ENCODE measurements at places on chromosomes 6 and 20.

GRCh38 chr20:60764328-60764727 is 487.7 kb upstream of the CDH4 start:
- no peak for DNase-seq

- DNase-seq: no peak
Observed at GRCh38 chr6:163570579-163571231, 156.2 kb downstream of the QKI start.

GRCh38 chr6:166556863-166557322 is 29.6 kb downstream of the RAMACL start:
- DNase-seq: peak; percentile 64

- no peak for DNase-seq
Observed at GRCh38 chr20:50312682-50313521, 122.3 kb downstream of the CEBPB start.

GRCh38 chr6:158909938-158910337 is 90.1 kb downstream of the RSPH3 start:
- no peak for DNase-seq

- DNase-seq: no peak
Observed at GRCh38 chr20:53138454-53139262, 166.5 kb downstream of the TSHZ2 start.

GRCh38 chr6:169566319-169566718 is 135.5 kb downstream of the WDR27 start:
- no peak for DNase-seq

GRCh38 chr6:168071620-168072019 is 7.4 kb downstream of the FRMD1 start:
- no peak for DNase-seq

DNA sequence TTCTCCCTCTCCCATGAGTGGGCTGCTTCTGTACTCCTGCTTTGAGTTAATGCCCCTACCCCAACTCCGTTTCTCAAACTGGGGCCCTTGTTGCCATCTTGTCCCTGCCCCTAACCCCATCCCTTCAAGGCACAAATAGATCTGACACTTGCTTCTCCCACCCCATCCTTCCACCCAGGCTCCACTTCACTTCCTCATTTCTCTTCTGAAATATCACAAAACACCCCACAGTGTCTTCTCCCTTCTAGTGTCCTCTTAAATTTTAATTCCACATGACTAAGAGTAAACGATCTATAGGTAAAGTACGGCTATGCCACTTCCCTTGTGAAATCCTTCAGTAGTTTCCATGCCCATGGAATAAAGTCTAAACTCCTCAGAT is 571.6 kb upstream of the NOX3 start:
- no peak for DNase-seq

GRCh38 chr6:148770408-148771211 is 23.8 kb downstream of the UST start:
- DNase-seq: no peak

DNA sequence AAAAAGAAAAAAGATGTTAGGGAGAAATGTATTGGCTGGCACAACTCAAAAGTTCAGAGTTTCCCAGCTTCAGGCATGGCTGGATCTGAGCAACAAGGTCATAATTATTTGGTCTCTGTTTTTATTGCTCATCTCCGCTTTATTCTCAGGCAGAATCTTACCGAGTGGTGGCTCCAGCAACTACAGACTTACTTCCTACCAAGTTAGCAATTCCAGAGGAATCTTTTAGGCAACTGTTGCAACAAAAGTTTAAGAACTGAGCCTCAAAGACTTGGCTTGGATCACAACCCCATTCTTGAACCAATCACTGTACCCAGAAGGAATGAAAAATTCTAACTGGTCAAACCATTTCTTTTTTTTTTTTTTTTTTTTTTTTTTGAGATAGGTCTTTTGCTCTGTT is 35.5 kb upstream of the NCOA3 start:
- DNase-seq: no peak

GRCh38 chr20:14522595-14522994 is 185.2 kb upstream of the FLRT3 start:
- DNase-seq: no peak

DNA sequence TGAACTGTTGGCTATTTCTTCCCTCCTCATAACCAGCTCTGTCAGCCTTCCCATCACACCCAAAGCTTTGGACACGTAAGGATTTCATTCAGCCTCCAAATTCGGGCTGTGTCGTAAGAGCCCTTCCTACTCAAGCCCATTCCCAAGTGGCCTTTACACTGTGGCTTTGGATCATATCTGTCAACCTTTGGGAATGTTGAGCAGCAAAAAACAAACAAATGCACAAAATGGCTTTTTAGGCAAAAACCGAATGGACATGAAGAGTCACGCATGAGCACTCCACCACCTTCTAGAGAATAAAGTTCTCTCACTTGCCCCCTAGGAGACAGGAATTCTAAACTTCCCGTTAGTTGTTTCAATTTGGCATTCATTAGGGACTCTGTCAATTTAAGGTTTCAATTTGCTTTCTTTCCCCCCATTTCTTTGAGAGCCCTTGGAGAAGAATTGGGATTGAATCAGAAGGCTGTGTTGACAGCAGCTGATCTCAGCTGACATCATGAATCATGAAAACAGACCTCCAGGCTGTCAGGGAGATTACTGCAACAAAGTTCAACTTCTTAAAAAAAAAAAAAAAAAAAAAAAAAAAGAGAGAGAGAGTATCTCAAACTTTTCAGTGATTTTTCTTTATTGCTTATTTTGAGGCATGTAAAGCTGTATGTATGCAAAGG is 110.3 kb downstream of the BCAS1 start:
- DNase-seq: no peak

- no peak for DNase-seq
Observed at GRCh38 chr6:156396068-156396771, 381.0 kb upstream of the ARID1B start.

DNA sequence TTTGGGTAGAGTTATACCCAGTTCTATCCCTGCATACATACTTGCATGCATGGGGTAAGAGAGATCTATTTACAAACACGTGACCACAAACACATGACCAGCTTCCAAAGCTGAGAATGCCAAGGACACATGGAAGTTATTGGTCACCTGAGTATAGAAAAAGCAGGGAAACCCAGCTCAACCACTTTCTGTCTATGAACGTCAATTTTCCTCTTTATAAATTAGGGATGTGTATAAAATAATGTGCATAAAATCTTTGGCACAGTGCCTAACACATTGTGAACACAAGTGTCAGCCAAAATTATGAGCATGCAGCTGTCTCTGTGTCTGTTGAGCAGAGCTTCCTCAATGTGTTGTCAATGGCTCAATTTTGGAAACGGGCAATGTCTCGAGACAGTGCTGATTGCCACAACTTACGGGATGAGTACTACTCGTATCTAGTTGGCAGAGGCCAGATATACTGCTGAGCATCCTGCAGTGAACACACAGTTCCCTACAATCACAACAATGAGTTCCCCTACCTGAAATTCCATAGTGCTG is 44.9 kb downstream of the TPD52L1 start:
- DNase-seq: peak; percentile 60

GRCh38 chr6:85866370-85866730 is 223.7 kb upstream of the SYNCRIP start:
- no peak for DNase-seq

GRCh38 chr6:37077191-37077904 is 71.9 kb downstream of the FGD2 start:
- no peak for DNase-seq

DNA sequence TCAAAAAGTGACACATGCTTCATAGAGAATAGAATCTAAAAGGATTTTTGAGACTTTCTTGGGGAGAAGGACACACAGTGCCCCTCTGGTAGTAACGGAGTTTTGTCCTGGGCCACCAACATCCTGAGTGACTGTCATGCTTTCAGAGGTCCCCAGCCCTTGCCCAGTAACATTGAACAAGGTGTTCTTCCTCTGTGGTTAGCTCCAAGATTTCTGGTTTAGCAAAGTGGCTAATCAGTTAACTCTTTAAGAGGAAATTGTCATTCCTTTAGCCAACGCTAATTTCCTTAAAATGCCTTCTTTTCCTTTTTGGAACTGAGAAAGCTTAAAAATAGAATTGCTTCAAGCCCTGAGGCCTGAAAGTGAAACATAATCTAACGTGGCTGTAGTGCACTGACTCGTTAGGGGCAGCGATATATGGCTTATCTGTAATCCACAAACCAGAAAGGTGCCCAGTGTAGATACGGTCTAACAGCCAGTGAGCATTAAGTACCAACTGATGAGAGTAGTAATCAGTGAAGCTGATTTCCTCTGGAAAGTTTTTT is 7.8 kb downstream of the E2F3 start:
- DNase-seq: no peak

DNA sequence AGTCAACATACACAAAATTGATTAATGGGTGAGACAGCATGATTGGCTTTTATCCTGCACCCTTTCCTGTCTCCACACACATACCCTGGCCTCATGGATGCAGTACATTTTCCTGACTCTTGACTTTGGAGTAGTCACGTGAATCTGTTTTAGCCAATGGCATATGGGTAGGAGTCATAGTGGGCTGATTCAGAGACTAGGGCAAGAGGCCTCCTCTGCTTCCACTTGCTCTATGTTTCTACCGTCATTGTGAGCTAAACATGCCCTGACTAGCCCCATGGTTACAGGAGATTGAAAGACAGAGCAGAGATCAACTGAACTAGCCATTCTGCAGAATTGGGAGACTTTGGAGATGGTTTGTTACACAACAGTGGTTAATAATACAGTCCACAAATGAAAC is 850.0 kb downstream of the DHX35 start:
- no peak for DNase-seq

DNA sequence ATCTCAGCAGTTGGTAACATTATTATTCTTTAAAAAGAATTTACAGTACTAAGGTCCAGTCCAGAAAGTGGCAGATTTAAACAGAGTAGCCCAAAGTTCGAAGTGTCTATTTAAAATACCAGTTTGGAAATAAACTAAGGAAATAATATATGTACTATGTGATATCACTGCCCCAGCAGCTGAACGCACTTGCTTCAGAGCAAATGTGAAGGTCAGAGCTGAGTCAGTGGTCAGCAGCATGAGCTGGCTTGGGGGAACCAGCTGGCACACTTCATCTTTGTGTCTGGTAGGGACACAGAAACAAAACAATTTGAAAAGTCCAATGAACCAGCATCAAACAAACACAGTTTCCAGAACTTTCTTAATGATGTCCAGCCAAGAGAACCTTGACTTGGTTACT is 15.4 kb downstream of the TMEM14B start:
- no peak for DNase-seq

DNA sequence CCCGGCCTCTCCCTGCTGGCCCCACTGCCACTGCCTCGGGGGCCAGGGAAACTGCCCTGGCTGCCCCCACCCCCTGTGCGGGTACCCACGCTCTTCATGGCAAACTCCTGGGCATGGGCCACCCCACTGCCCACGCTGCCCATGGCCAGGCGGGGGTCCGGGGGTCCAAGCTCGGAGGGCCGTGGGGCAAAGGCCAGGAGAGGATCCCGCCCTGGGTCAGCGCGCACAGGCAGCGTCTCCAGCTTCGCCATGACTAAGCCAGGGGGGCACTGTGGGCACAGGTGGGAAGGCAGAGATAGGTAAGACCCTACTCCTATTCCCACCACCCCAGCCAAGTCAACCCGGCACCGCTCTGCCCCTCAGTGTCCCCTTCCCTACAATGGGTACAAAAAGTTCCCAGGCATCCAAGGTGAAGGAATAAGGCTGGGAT is 6.4 kb downstream of the LZTS3 start:
- no peak for DNase-seq

- DNase-seq: no peak
Observed at GRCh38 chr20:46688151-46689081, 828 bp downstream of the TP53RK start.

DNA sequence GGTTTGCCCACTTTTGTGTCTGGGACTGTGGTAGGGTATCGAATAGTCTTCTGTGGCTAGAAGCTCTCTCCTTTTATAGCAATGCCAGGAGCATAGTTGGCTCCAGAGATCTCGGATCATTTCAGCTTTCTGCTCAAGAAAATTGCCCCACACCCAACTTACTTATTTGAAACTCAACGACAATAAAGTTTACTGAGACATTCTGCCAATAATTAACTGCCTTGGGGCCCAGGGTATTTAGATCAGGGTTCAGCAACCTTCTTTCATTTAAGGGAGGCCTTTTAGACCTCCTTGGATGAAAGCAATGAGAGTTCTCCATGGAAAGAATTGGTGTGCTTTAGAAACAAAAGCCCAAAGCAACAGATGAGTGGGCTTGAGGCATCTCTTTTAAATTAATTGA is 53.8 kb upstream of the GMPR start:
- DNase-seq: no peak

- DNase-seq: no peak
Observed at GRCh38 chr6:63862486-63863198, 227.0 kb downstream of the PHF3 start.

DNA sequence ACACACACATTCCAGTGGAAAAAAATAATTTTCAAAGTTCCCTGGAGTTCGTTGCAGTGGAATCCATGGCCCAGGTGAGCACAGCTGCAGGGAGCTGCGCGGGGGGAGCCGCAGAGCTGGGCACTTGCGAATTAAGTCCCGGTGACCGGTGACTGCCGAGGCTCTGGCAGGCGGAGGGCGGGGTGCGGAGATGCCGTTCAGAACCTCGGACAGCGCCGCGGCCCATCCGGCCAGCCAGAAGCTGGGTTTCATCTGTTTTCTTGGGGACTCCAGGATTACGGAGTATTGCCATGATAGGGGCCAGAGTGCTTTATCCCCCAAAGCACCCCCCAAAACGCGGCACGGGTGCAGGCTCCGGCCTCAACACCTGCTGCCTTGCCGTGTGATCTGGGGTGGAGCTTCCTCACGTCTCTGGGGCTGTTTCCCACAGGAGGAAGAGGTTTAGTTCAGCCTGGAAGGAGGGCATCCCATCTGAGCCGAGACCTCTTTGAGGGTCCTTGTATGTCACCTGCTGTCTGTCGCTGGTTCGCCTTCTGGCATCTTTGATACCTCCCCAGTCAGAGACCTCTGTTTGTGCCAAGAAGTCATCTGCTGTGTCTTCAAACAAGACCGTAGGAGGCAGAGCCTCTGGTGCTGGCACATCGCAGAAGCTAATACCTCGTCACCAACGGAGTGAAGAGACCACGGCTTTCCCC is 99.4 kb downstream of the YTHDF1 start:
- no peak for DNase-seq

GRCh38 chr6:170097505-170098427 is 193.1 kb downstream of the DLL1 start:
- DNase-seq: no peak
